Heart left ventricle (tissue), 16 donors: ENCODE measurements at places on chromosomes 5 and 9. TPM values are rescaled to one million over a fixed set of nuclear protein-coding genes. Genes with fewer than 3 reads are reported as not detected.

The ACTBL2 gene
- not detected for polyA plus RNA-seq

GRCh38 chr5:149543361-149544027 lies 7.7 kb downstream of the CSNK1A1 start:
- DNase-seq: no peak

- DNase-seq: no peak
Observed at GRCh38 chr5:96159043-96159442, 197.4 kb upstream of the ELL2 start.

DNA sequence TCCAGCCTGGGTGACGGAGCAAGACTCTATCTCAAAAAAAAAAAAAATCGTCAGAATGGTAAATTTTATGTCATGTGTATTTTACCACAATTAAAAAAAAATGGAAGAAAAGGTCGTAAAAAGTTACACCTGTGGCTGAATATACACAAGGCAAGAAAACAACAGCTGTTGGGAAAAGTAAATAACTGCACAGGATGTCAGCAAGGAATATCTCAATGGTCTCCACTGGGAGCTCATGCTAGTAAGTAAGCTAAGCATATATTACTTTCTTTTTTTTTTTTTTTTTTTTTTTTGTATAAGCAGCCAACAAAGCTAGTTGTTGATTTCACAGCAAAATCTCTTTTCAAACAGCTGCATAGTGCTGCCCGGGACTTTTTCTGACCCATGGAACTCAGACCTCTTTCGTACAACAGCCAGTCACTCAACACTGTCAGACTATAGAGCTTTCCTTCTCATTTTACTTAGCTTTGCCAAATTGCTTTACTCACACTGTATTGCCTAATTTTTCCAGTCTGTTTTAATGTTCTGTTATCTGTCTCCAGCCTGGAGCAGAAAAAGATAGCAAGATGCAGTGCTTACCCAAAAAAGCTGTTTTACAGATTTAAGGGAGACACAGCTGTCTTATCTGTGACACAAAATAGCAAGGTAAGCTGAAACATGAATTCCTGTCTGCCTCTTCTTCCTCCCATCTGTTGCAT lies 175.9 kb downstream of the ENC1 start:
- no peak for DNase-seq

The IL7R gene
- polyA plus RNA-seq: 0.27 TPM

DNA sequence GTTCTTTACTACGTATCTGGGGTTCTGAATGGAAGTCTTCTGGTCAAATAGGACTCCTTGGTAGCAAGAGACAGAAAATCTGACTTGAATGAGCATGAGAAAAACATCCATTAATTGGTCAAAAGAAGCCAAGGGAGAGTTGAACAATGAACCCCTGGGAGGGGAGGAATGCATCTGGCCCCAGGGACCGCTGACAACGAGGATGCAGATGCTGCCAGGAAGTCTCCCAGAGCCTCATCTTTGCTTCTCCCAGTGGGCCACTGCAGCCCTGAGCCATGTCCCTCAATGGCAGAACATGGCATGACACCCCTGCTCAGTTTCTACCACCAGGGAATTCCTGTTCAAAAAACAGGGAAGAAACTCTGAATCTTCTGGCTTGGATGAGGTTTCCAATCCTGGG lies 50.5 kb upstream of the ICE1 start:
- DNase-seq: no peak
